ENCODE measurements at places on chromosomes 4 and X.
A peak's percentile ranks its signal among the peaks of the same experiment; 100 is the strongest.

GRCh38 chrX:94551831-94552230, 877.8 kb downstream of the FAM133A start:
- DNase-seq = peak; percentile 2

DNA sequence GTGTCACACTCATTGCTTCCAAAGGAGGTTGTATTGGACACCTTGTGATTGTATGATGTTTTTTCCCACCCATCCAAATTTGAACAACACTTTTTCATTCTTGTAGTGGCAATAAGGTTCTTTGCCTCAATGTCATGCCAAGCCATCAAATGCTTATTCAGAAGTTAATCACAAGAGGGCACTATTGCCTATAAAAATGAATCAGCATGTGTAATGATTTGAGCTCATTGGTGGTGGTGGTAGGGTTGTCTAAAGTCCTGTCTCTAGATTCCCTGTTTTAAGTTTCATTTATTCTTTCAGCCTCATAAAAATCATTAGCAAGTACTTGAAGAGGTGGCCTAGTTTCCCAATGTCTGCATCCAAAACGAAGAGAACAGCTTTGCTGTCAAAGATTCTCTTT, 37.0 kb downstream of the IRS4 start:
- peak; percentile 13 for DNase-seq

DNA sequence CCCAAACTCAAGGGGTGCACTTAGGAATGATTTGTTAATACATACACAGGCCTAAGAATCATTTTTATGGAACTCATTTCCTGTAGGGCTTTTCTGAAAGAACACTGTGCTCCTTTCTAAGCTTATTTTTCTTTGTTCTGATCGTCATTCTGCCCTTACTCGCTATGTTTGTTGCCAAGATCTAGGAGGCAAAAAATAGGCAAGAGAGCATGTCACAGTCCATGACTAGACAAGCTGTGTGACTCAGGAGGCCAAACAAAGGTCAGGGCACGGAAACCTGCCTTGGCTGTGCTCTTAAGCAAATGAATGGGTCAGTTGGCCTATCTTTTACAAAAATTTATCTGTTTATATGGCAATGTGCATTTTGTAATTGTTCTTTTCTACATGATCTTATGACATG, 42.5 kb upstream of the C1GALT1C1 start:
- DNase-seq = peak; percentile 95

GRCh38 chrX:136196691-136197155, 49.4 kb downstream of the FHL1 start:
- peak; percentile 91 for DNase-seq

- peak; percentile 38 for DNase-seq
Observed at GRCh38 chrX:13102636-13103035, 58.2 kb upstream of the FAM9C start.
